Stimulated activated naive B cell treated with anti-CD40 and anti-IgM and Interleukin-4, amounts not matched to agents 10 μg/mL and 1 μg/mL and 100 μg/mL, for 72 hours (primary cell): ENCODE measurements at places on chromosomes 16 and 17.

DNA sequence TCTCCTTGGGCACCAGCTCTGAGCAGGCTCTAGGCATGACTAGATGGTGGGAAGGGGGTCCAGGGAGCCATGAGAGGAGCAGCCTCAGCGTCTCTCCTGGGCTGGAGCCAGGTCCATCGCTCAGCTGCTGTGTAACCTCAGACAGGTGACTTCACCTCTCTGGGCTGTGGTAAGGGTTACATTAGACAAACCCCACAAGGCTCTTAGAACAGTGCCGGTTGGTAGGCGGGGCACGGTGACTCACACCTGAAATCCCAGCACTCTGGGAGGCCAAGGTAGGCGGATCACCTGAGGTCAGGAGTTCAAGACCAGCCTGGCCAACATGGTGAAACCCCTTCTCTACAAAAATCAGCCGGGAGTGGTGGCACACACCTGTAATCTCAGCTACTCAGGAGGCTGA is 18.1 kb upstream of the NPTX1 start:
- no peak for DNase-seq

- no peak for DNase-seq
These were observed 50.5 kb downstream of the GLG1 start for GRCh38 chr16:74556375-74556922.

DNA sequence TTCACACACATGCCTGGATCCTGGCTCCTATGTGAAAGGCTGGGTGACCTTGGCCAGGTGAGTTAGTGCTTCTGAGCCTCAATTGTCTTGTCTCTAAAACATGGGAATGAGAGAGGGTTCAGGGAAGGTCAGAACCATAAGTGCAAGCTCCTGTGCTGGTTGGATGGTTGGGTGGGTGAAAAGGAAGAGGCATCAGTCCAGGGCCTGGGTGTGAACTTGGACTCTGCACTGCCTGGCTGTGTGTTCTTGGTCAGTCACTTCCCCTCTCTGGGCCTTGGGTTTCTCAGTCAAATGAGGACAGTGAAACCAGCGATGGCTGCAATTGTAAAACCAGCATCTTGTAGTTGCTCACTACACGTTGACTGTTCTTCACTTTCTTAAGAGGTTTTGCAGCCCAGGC is 643 bp upstream of the KCNG4 start:
- no peak for DNase-seq

GRCh38 chr16:50246299-50247122 is 19.8 kb upstream of the ADCY7 start:
- no peak for DNase-seq

DNA sequence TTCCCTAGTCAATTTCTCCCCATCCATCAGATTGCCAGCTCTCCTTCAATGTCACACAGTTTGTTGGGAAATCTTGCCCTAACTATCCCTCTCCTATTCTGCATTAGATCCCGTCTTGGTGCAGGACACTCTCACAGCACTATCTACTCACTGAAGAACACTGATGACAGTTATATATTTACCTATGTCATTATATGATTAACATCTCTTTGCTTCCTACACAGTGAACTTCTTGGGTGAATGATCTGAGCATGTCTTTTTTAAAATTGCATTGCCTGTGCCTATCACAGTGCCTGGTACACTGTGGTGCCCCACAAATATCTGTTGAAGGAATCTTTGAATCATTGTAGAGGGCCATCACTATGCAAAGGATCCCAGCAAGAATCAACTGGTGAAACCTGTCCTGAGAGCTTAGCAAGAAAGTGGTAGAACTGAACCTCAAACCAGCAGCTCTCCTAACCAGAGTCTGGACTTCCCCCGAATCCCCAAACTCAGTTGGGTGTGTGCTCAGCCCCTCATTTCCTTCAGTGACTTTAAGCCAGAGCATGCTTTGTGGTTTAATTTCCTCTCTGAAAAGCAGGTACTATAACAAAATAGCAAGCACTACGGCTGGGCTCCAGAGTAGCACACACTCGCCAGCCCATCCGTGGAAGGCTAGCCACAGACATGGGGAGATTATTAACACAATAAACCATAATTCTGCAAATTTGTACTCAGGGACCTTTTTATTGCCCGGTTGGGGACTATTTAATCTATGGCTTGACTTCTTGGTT is 680.7 kb upstream of the SALL1 start:
- no peak for DNase-seq

- no peak for DNase-seq
These were observed 2.0 kb downstream of the CDIP1 start for GRCh38 chr16:4536391-4537106.

- DNase-seq = no peak
These were observed 70.1 kb downstream of the ARHGAP23 start for GRCh38 chr17:38498353-38498752.

DNA sequence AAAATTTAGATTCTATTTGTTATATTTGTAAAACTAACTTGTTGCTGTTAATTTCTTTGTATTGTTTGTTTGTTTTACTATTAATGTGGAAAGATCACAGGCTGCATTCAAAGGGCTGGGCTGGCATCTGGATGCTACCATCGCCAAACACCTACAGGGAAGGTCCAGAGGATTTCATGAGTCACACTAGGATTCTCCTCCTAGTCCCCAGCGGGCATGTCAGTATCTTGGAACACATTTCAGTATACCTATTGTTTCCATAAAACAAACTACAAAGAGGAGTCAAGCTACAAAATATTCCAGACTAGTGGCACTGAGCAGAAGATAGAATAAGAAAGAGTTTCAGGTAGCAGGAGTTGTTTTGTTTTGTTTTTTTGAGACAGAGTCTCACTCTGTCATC is 55.3 kb downstream of the NOG start:
- no peak for DNase-seq

- no peak for DNase-seq
These were observed 71.9 kb upstream of the GAS7 start for GRCh38 chr17:10270258-10270657.
